Vagina (tissue), 2 donors: ENCODE measurements at places on chromosomes 4 and X. TPM values are rescaled to one million over a fixed set of nuclear protein-coding genes. Genes with fewer than 3 reads are reported as not detected.
A peak's percentile ranks its signal among the peaks of the same experiment; 100 is the strongest.

DNA sequence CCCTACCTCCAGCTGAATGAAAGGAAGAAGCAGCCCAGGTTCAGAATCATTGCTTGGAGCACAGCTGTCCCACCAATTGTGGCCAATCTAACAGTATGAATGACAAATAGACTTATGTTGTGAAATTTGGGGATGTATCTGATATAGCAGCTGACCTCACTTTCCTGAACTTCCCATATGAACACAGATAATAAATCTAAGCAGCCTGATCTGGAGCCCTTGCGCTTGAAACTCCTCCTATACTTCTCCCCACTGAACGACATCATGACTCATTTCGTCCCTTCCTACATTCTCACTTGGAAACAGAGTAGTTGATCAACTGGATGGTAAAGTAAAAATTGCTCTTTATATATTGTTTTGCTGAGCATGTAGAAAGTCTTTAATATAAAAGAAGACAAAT is 24.2 kb upstream of the AMELX start:
- H3K36me3 ChIP-seq, result no peaks in the 10 kb centered on the region
- no peak for DNase-seq
- no peaks in the 10 kb centered on the region for H3K4me1 ChIP-seq
- H3K27ac ChIP-seq, result no peak overlapping the region
- no peak overlapping the region for H3K4me3 ChIP-seq

DNA sequence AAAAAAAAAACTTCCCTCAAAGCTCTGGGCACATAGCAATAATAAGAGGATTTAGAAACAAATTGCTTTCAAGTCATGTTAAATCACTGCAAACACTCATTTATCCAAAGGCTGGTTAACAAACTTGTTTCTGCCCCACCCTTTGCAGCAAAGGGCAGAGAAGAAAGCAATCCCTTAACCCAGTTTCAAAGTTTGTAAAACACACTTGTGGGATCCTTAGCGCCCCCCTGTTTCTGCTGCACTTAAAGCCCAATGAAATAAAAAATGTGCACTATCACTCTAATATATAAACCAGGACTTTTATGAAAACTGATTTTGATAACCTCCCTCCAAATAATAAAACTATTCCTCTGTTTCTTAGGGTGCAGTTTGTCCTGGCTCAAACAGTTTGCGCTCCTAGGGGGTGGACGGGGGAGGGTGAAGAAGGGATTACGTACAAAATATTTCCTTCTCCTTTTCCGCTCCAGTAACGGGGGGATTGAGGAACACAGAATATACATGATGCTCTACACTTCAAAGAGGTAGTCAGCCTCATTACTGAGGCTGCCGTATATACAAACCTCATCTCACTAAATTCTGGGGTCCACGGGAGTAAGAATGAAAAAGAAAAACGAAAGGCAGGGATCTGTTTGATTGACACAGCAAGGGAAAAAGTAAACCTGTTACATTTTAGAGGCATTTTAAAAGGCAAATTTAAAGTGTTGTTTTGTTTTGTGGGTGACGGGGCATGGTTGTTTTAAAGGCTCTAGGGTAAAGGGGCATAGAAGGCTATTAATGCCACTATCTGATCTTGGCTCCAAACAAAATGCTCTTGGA is 3.1 kb upstream of the PCDH10 start:
- H3K36me3 ChIP-seq, result no peaks in the 10 kb centered on the region
- no peak for DNase-seq
- no peak overlapping the region for H3K27ac ChIP-seq
- peak overlapping the region; percentile 42 for H3K4me3 ChIP-seq
- no peaks in the 10 kb centered on the region for H3K27me3 ChIP-seq
- peaks cover 42% of the 10 kb centered on the region for H3K4me1 ChIP-seq

YY2 gene
- total RNA-seq, result 0.98 TPM

- H3K4me3 ChIP-seq, result no peak overlapping the region
- no peaks in the 10 kb centered on the region for H3K27me3 ChIP-seq
- DNase-seq, result no peak
- no peak overlapping the region for H3K27ac ChIP-seq
Observed at GRCh38 chr4:27088491-27088890, 227.8 kb downstream of the STIM2 start.

CXXC4 gene
- 0.74 TPM for total RNA-seq
